SW480 (cell line): ENCODE measurements at places on chromosomes 2 and 18.

GRCh38 chr2:131145040-131145439, 39.9 kb downstream of the PLEKHB2 start:
- DNase-seq: no peak

- DNase-seq: no peak
Measured at GRCh38 chr2:144489315-144489916, 30.5 kb downstream of the ZEB2 start.

GRCh38 chr2:145352484-145352883, 832.6 kb upstream of the ZEB2 start:
- no peak for DNase-seq

DNA sequence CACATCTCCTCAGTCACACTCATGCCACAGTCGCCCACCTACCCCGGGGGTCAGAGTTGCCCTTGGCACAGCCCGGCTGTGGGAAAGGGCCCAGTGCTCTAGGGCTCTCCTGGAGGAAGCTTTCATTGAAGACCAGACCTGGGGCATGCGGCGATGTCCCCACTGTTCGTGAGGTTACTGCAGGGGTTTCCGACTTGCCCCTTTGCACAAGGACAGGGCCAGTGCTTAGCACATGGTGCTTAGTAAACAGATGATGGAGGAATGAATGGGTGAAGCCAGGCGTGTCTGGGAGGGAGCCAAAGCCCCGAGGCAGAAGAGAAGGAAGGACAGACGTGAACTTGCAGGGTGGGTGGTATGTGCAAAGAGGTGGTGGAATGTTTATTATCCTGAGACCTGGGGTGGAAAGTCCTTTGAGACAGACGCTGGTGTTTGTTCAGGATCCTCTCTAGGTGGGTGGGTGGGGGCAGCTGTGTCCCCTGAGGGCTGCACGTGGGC, 205.9 kb upstream of the ARL4C start:
- no peak for DNase-seq

GRCh38 chr2:237662671-237663093, 35.3 kb downstream of the LRRFIP1 start:
- DNase-seq: peak; percentile 56
